ENCODE measurements at places on chromosomes 2 and 18. TPM values are rescaled to one million over a fixed set of nuclear protein-coding genes. Genes with fewer than 3 reads are reported as not detected.

- no peak for DNase-seq
These were observed 98.9 kb upstream of the EPC2 start for GRCh38 chr2:148545390-148546256.

CPSF3 gene
- polyA plus RNA-seq = 27.8 TPM

GRCh38 chr2:54240515-54241469 lies 15.2 kb downstream of the TSPYL6 start:
- DNase-seq = no peak

KHK gene
- 8.2 TPM for polyA plus RNA-seq

DNA sequence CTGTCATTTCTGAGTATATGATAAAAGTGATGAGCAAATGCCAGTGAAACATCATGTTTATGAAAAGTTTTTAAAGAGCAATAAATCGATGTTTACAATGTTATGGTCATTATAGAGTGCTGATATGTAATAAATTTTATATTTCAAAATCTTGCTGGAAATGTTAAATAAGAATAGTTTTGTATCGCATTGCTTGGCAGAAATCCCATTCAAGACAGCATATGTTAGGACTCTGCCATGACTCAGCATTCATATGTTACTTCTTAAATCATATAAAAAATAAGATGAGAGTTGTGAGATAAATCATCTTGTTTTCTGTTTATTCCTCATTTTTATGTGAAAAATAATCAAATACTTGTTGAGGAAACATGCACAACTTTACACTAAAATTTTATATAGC lies 949.9 kb upstream of the NRXN1 start:
- DNase-seq = no peak

TGFA gene
- polyA plus RNA-seq = 1.8 TPM

SIX3 gene
- not detected for polyA plus RNA-seq

- no peak for DNase-seq
These were observed 127.8 kb upstream of the TRIB2 start for GRCh38 chr2:12588986-12589385.

DNA sequence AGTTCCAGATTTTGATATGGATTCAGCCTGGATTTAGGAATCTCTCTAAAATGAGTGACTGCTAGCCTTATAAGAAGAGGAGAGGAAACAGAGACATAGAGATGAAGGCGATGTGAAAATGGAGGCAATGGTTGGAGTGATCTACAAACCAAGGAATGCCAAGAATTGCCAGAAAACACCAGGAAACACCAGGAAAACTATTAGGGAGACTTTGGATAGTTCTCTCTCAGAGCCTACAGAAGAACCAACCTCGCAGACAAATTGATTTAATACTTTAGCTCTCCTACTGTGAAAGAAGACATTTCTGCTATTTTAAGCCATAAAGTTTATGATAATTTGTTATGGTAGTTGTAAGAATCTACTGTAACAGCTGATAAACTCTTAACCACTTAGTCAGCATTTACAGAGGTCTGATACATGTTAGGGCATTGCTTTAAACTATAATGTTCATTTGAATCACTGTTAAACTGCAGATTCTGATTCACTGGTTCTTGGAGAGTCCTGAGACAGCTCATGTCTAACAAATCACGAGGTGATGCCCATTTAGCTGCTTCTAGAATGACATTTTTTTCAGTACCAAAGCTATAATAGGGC lies 1702.6 kb upstream of the LRRTM1 start:
- DNase-seq = no peak

- no peak for DNase-seq
These were observed 15.4 kb downstream of the BCL11A start for GRCh38 chr2:60538101-60538500.

DNA sequence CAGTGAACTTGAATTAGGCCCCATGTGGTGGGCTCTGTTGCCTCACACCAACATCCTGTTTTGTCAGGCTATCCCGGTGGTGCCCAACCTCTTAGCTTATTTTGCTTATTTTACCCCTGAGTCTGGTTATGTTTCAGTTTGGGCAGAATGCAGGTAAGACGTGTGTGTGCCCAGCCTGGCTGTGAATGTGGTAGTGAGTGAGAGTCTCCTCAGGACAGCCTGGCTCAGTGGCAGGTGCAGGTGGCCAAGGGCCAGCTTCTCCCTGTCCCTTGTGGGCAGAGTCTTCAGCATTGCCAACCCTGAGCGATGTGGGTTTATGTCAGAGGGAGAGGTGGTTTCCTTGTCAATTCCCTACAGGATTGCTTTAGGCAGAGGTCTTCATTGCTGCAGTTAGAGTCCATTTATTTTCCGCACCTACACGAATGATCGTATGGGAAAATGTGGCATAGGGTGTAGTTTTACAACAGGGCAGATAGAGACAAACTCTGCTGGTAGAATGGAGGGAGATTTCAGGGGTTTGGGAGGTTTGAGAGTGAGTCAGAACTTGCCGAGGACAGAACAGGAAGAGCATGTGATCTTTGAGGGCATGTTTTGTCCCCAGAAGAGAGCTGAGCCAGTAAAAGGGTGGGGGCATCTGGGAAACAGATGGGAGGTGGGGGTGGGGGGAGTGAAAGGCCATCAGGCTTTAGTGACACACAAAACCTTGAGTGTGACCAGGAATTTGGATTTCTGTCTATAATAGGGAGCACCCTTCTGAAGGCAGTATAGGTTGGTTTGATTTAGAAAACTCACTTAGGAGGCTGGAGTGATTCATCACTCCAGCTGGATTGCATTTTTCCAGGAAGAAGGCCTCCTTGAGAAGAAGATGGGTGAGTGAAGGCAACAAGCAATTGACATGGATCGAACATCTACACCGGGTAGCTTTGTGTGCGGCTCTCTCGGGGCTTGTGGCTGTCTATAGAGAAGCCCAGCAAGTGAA lies 156.2 kb upstream of the CELF4 start:
- no peak for DNase-seq

CYB5A gene
- polyA plus RNA-seq = 86.7 TPM

GRCh38 chr18:13271302-13271911 lies 52.8 kb downstream of the LDLRAD4 start:
- DNase-seq = no peak

DNA sequence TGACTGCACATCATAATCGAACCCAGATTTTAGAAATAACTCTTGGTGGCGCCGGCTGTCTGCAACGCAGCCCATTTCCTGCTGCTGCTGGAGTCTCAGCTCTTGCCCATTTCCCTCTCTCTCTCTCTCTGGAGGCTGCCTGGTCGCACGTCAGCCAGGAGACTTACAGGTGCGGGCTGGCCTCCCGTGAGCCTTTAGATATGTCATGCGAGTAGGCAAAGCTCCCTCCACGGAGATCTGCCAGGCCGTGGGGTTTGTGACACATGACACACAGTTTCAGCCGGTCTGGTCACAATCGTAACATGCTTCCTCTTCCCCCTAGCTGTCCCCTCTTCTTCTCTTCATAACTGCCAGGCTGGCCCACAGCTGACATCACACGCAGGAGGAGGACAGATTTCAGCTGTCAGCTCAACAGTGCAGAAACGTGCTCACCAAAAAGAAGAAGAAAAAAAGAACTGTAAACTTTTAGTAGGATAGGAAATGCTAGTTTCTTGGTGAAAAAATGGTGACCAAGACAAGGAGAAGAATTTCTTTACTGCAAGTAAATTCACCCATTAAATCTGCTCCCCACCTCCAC lies 489.3 kb downstream of the ZNF516 start:
- no peak for DNase-seq

GRCh38 chr2:182543741-182544525 lies 117.1 kb upstream of the PDE1A start:
- no peak for DNase-seq

RTP5 gene
- not detected for polyA plus RNA-seq

CHRND gene
- polyA plus RNA-seq = not detected

DNA sequence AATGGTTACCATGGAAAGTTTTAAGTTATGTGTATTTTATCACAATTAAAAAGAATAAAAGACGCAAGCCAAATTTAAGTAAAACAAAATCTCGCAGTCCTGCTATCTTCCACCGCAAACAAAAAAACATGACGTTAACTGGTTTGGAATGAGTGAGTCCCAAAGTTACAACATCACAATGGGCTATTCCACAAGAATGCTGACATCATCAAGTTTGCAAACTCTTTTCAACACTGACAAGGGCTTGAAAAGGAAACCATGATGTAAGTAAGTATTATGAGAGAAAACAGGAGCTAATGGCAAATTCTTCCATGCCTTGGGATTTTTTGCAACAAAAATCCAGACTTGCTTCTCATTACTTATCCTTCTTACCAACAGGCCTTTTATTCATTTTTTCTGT lies 31.1 kb downstream of the SIGLEC15 start:
- no peak for DNase-seq

SCYGR4 gene
- not detected for polyA plus RNA-seq

DNA sequence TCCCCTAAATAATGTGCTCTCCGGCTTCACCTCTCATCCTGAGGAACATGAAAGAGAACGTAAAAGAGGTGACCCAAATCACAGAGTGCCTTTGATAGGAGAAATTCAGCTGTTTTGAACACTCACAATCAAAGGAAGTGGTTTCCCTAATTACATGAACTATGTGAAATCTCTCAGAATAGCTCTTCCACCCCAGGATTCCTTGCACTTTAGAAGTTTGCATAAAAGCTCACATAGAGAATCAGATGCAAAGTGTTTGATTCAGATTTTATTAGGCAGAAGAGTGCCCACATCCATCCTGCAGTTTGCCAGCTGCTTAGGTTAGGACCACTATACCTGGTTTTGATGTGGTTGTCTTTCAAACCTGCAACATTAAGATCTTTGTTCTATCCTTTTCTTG lies 61.0 kb downstream of the MAP3K20 start:
- DNase-seq = no peak

- no peak for DNase-seq
These were observed 44.1 kb downstream of the CD28 start for GRCh38 chr2:203750346-203751068.

- no peak for DNase-seq
These were observed 179.9 kb upstream of the FN1 start for GRCh38 chr2:215615803-215616174.

GRCh38 chr2:58757971-58758370 lies 516.8 kb upstream of the FANCL start:
- no peak for DNase-seq

- no peak for DNase-seq
These were observed 34.5 kb upstream of the GRB14 start for GRCh38 chr2:164655750-164656149.

DNA sequence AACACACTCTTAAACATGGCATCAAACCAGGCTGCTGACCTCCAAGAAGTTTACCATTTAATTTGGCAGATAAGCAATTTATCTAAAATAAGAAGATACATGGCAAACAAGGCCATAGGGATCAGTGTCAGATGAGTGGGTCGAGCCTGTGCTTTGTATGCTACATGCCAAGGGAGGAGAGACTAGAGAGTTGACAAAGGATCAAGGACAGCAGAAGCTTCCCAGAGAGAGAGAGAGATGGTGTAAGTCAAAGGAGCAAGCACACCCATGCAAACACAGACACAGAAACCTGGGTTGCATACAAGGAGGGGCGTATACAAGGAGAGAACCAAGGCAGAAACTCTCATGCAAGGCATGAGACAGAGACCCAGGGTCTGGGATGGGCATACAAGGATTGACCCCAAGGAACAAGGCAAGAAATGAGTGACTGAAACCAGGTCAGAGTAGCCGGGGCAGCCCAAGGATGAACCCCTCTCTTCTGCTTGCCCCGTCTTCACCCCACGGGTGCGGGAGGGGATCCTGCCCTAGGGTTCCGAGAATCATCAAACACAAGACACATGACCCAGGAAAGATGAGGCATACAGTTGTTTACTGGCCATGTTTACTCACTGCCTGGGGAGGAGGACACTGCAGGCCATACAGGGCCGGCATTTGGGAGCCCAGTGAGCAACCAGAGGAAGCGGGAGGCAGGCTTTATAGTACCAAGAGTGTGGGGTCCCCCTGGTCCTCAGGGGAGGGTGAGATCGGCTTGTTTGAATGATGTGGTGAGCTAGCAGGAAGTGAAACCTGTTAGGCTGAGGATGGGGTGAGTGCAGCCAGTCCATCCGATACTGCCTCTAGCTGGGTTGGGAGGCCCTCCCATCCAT lies 529.2 kb upstream of the ID2 start:
- no peak for DNase-seq

DNA sequence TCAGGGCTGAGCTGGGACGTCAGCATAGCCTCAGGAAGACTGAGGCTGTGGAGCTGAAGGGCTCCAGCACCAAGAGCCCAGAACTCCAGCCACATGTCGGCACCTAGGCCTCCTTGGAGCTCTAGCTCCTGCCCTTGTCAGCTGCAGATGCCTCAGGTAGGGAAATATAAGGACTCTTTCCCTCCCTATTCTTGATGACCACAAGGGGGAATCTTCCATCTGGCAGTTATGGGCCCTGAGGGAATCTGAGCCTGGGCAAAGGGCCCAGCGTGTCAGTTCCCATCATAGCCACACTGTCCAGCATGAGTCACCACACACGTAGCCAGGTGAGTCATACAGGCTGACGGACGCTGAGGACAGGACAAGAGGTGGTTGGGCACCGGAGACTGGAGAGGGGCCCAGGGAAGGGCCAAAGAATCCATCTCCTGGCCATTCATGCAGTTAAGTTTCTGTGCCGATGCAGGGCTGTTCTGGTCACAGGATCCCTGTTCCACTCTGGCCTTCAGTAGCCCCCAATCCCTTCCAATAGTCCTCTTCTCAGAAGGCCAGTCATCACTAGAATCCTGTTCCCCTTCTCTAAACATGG lies 1.8 kb downstream of the MPV17 start:
- DNase-seq = no peak

PSTPIP2 gene
- polyA plus RNA-seq = 10.9 TPM

DNA sequence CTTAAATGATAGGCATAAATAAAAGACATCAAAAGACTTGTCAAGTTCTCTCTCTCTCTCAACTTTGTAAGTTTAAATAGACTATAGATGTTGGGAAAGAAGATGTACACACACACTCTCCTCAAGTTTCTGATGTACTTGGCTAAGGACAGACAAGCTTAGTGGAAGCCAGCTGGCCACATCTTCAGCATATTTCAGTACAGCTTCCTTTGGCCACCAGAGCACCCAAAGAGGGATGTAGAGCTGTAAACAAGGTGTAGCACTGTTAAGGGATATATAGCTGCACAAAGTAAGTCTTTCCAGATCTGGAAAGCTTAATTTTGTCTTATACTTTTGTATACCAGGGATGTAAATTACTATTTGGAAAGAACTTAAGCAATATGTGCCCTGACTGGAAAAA lies 64.3 kb upstream of the MSTN start:
- DNase-seq = no peak

ASPRV1 gene
- 1.1 TPM for polyA plus RNA-seq

ACVR1C gene
- 1.6 TPM for polyA plus RNA-seq
